Left cardiac atrium (tissue), 4 donors: ENCODE measurements at places on chromosomes 12 and 14. TPM values are rescaled to one million over a fixed set of nuclear protein-coding genes. Genes with fewer than 3 reads are reported as not detected.

DNA sequence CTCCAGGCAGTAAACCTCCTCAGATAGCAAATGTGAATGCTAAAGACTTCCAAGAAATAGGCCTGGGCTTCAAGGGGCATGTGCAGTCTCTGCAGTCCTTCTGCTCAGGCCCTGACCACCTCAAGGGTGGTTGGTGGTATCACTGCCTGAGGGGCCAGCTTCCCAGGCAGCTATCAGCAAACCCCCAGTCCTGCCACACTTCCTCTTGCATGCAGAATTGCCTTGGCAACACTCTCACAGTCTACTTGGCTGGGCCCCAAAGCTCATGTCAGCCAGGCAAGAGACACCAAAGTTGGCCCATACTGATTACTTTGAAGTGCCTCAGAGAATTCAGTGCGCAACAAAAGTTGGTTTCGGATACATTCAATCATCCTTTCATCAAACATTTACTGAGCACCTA lies 3.5 kb upstream of the ASB8 start:
- peak; percentile 48 for DNase-seq

DNA sequence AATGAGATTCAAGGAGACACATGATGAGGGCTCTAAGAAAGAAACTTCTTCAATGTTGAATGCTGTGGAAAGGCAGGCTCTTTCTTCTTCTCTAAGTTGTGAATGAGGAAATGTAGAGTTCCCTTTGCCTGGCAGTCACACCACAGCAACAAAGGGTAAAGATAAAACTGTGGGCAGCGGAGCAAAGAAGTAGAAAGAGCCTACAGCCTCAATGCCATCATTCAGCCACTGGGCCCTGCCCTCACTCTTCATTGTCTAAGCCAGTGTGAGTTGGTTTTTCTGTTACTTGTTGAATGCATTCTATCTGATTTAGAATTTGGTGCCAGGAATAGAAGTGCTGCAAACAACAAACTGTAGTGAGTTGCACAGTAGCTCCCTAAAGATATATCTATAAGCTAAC lies 12.2 kb downstream of the SDR9C7 start:
- no peak for DNase-seq

DNA sequence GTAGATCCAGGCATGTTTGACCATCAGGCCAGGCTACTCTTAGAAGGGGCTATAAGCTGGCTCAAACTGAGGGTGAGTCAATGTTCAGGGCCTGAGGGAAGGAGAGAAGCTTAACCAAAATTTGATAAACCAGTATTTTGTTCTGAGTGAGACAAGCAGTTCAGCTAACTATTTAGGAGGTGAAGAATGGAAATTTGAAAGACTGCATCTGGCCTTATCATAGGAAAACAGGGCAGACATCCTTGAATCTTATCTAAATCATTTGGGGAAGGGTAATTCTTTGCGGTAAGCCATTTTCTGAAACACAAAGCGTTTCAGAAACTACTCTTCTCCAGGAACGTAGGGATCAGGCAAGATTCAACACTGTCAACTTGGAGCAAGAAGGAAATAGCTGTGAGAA lies 447.2 kb downstream of the SOX5 start:
- DNase-seq: no peak

DNA sequence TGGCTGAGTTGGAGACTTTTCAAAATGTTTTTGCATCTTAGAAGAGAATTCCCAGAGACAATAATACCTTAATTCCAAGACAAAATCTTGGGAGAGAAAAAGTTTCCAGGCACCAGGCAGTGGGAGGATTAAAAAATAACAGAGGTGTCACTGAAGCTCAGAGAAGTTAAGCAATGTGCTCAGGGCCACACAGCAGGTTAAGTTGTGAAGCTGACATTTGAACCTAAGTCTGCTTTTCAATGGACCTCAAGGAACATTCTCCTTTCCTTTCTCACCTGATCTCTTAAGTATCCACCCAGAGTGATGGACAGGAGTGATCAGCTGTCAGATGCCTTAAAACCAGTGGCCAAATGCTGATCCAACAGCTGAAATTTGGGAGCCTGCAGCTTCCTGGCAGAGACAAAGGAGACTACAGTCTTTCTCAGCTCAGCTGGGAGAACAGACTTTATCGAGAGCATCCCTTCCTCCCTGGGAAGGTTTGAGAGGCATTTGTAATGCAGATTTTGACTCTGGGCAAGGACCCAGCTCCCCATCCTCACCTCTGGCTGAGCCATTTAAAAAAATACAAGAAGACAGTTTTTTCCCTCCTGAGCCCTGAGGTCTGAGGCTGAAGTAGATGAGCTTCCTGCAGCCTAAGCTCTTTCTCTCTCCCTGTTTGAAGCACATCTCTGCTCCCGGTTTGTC lies 174.9 kb upstream of the RPH3A start:
- DNase-seq: no peak

GRCh38 chr14:96725232-96725631 lies 72.0 kb upstream of the VRK1 start:
- DNase-seq: no peak

- no peak for DNase-seq
Measured at GRCh38 chr14:69240527-69241173, 19.3 kb upstream of the GALNT16 start.

DNA sequence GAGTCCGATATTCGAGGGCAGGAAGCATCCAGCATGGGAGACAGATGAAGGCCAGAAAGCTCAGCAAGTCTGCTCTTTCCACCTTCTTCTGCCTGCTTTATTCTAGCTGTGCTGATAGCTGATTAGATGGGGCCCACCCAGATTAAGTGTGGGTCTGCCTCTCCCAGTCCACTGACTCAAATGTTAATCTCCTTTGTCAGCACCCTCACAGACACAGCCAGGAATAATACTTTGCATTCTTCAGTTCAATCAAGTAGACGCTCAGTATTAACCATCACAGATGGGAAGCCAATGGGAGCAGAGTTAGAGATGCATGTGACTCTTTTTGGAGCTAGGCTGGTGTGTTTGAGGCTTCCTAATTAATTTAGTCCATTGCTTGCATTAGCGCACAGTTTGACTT lies 17.0 kb downstream of the C12orf75 start:
- no peak for DNase-seq

DNA sequence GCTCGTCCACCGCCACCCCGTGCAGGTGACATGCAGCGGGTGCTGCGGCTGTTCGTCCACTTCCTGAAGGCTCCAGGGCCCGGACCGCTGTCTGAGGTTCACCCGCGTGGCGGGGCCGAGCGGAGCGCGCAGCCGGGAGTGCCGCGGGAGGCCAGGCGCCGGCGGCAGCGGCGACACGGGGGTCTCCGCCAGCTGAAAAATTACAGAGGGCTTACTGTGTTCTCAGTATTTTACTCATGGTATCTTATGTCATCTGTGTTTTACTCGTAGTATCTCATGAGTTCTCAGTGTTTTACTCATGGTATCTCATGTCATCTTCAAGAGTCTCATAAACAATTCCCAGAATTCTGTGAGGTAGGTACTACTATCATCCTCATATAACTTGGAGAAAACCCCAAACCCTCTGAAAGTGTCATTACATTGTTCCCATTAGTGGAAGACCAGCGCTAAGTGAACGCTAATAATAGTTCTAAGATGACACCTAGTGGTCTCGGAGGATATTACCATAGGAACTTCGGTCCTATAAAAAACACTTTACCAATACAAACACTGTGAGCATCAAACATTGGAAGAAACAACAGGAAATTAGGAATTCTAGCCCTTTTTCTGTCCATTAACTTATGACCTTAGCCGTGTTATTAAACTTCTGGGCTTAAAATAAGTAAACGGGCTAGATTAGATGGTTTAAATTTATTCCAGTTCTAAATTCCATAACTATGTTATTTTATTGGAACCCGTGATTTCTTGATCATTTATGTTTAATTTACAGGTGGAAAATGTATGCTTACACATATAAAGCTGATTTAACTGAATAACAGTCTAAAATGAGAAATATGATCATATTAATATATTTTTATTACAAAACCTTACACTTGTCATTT lies 32.4 kb downstream of the AK7 start:
- peak; percentile 29 for DNase-seq

DNA sequence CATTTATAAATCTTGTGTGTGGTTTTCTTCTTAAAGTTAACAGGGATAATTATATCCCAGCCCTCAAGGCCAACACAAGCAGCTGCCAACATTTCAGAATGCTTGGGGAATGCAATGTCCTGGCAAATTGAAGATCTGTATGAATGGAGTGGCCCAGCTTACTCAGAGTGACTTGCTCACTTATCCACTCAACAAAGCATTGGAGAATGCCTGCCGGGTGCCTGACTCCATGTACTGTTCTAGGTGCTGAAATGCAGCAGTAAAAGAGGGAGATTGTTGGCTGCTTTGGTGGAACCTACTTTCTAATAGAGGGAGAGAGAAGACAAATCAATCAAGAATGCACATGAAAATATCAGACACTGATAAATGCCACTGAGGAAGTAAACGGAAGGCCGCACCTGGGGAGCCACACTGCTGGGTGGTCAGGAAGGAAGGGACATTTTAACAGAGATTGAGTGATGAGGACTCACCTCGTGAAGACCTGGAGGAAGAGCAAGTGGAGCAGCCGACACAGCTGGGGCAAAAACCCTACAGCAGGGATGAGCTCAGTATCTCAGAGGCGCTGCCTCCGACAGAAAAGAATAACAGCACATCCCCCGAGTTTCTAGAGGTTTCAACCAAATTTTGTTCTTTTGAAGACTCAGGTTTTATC lies 61.2 kb upstream of the VASH1 start:
- DNase-seq: no peak

DNA sequence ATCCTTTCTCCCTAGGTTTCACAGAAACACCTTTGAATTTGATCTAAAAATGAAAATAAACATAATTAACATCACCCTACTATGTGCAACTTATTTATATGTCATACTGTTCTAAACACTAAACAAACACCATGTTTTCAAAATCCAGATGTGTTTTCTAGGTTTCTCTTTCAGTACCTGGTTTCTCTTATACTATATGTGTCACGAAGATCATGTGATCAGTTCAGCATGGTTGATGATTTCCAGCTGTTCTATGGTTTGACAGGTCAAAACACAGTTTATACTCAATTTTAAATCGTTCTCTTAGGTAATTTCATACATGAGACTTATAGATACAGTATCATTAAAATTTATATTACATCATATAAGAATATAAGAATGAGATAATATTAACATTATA lies 373.1 kb downstream of the SOX5 start:
- DNase-seq: no peak

- DNase-seq: peak; percentile 81
Measured at GRCh38 chr12:56157201-56158028, 744 bp upstream of the MYL6 start.

DNA sequence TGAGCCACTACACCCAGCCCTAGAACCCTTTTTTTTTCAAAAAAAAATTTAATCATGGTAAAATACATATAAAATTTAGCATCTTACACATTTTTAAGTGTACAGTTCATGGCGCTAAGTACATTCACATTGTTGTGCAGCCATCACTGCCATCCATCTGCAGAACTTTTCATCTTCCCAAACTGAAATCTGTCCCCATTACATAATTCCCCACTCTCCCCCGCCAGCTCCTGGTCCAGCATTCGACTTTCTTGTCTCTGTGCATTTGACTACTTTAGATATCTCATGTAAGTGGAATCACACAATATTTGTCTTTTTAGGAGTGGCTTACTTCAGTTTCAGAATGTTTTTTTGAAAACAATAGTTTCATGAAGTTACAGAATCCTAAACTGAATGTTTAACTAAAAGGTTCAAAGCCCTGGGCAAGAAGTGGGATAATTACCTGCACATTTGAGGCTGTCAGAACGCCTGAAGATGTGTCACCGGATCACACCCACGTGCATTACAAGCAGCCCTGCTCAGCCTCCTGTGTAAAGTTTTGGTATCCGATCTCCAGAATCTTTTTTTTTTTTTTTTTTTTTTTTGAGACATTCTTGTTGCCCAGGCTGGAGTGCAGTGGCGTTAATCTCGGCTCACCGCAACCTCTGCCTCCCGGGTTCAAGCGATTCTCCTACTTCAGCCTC lies 12.7 kb downstream of the EML1 start:
- DNase-seq: no peak

- no peak for DNase-seq
Measured at GRCh38 chr12:59429766-59430165, 166.1 kb upstream of the SLC16A7 start.

DNA sequence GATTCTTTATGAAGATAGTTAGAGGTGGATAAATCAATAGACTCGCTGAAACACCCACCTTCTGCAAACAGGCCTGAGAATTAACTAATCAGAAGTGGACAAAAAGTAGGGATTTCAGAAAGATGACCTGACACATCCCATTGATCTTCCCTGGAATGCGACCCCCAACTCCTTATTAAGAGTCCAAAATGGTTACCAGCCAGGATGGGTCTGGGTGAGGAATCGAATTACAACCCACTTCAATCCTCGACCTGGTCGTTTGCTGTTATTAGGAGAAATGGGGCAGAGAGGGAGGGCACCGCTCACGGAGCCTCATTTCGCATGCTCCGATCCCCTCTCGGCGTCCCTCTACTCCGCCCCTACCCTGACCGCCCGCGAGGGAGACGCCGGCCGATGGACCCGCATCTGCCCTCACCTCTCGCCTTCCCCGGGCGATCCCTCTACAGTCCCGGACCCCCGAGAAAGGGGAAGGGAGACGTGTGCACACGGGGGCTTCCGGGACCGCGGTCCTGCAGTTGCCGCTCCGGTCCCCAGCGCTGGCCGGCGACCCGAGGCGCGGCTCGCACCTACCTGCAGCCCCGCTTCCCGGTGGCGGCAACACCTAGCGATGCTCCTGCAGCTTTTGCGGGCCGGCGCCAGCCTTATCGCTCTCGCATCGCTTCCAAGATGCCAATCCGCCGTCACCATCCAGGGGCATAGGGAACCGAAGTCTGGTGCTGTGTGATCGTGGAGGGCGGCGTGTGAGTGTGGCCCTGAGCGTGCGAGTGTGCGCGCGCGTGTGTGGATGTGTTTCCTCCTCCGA lies 69.3 kb upstream of the USP15 start:
- no peak for DNase-seq

- no peak for DNase-seq
Measured at GRCh38 chr14:22333422-22334274, 255.4 kb downstream of the DAD1 start.

DNA sequence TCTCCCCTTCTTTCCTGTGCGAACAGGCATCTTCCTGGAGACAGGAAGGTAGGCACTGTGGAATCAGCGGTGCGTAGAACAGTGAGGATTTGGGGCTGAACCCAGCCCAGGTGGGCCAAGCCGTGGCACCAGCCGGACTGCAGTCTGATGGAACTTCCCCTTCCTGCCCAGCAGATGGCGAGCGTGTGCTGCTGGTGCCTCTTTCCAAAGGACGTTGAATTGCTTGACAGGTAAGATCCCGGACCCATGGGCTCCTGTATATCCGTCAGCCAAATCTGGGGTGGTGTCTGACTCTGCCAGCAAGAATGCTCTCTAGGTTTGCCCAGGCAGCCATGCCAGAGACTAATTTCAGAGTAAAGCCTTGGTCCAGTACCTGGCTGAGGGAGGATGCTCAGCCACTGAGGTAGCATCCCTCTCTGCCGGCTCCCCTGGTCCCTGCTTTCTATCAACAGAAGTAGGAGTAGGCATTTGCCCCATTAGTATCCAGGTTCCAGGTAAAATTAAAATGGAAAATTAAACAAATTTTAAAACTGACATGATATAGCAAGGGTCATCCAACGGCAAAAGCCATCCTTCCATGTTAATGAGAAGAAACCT lies 21.1 kb upstream of the KCNA5 start:
- DNase-seq: peak; percentile 48

The AQP6 gene
- 0.13 TPM for total RNA-seq

The CLEC2B gene
- 3.9 TPM for total RNA-seq

The PTMS gene
- 189 TPM for total RNA-seq

The EMP1 gene
- 477 TPM for total RNA-seq

The NR2C1 gene
- 33.3 TPM for total RNA-seq

The CFAP73 gene
- total RNA-seq: not detected

The FAM234B gene
- 3.7 TPM for total RNA-seq

The INSM2 gene
- total RNA-seq: not detected

The PRR4 gene
- 0.29 TPM for total RNA-seq

The TMTC1 gene
- 49.0 TPM for total RNA-seq
